ENCODE measurements at places on chromosomes 3 and 15. TPM values are rescaled to one million over a fixed set of nuclear protein-coding genes. Genes with fewer than 3 reads are reported as not detected.

DNA sequence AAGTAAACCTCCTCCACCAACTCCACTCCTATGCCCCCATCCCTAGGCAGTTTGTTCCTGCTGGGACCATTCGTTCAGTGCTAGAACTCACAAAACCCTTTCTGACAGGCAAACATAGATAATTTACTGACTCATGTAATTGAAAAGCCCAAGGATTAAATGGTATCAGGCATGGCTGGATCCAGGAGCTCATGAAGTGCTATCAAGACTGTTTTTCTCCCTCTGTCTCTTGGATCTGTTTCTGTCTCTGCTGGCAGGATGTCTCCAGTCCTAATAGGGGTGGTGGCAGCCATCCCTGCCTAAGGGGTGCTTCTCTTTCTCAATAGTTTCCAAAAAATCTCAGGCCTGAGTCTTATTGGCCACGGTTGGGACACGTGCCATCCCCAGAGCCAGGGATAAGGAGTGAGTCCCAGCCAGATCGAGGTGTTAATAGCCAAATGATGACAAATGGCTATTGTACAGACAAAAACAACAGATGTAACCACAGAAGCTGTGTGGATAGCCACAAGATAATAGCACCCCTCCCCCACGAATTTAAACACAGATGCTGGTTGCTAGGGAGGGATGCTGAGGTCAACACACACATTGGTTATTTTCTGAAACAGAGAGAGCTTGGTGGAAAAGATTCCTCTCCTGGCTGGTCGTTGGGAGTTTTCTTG, 168.6 kb downstream of the SHQ1 start:
- DNase-seq = no peak

DNA sequence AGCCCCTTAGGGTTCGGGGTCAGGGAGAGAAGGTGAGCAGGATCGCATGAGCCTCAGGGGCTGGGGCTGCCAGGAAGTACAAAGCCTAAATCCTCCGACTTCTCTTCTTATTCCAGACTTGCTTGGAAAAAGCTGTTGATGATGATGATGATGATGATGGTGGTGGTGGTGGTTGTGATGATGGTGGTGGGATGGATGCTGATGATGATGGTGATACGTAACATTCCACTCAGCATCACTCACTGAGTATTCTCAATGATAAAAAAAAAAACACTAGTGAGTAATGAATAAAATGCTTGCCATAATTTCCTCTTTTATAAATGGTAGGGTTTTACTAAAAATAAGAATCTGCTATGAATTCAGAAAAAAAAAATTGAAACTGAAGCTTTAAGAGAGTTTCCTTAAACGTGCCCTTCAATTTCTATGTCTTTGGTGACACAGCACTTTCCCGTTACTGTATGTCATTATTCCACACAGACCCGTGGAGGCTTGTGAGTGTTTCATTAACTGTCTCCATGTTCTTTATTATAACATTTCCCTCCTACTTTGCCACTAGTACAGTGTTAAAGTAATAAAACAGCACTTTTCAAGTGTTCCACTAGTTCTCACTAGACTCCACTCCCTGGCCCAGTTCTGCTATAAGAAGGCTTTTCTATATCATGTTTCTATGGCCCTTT, 5.4 kb upstream of the ACAN start:
- DNase-seq = no peak

The SOX14 gene
- total RNA-seq = not detected

- DNase-seq = no peak
These were observed 566.7 kb upstream of the ZNF717 start for GRCh38 chr3:76352051-76352450.
